ENCODE measurements at places on chromosomes 11 and 22. TPM values are rescaled to one million over a fixed set of nuclear protein-coding genes. Genes with fewer than 3 reads are reported as not detected.

The PATE4 gene
- not detected for total RNA-seq

The PRG2 gene
- total RNA-seq = not detected

The OSM gene
- total RNA-seq = not detected

The MUC6 gene
- total RNA-seq = not detected

The CRYAB gene
- not detected for total RNA-seq

The ELFN2 gene
- 0.30 TPM for total RNA-seq

The DDX10 gene
- 25.8 TPM for total RNA-seq

Measured in mammary microvascular endothelial cell (primary cell).